GM04503 (cell line): ENCODE measurements at places on chromosomes 11 and 22.
A peak's percentile ranks its signal among the peaks of the same experiment; 100 is the strongest.

DNA sequence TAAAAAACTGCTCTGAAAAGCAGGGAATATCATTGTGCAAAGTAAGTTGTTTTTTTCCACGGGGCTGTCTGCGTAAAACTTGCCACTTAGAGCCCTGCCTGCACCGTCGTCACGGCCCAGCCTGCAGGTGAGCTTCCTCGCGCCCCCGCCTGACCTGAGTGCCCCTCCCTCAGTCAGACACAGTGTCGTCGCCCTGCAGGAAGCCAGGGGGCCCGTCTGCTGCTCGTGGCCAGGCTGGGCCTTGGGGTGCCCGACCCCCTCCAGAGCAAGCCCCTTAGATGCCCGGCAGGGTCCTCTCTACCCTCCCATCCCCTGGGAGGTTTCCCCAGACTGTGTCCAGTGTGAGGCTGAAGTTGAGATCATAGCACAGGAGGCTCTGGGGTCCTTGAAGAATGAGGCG lies 31.6 kb downstream of the SBF1 start:
- DNase-seq = no peak

- DNase-seq = no peak
These were observed 105.8 kb upstream of the ARHGAP42 start for GRCh38 chr11:100581318-100581717.

- no peak for DNase-seq
These were observed 40.0 kb upstream of the CREB3L1 start for GRCh38 chr11:46237248-46238077.

GRCh38 chr11:116283300-116283699 lies 489.5 kb downstream of the BUD13 start:
- DNase-seq = no peak

DNA sequence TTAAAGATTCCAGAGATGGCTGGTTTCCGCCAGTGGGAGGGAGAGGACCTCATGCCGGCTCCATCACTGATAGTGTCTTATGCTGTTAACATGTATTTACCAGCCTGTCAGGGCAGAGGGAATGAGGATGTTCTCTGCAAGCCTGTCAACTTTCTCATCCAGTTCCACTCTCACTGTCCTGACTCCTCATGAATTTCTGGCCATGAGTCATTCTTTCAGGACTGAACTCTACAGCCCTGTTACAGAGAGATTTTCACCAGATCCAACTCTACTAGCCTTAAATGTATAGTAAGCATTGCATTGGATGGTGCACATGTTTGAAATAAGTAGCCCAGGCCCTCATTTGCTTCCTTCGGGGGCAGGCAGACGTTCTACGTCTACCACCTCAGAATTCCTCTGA lies 387.7 kb downstream of the TMEM135 start:
- DNase-seq = no peak

GRCh38 chr22:49630448-49630946 lies 197.2 kb downstream of the BRD1 start:
- no peak for DNase-seq

- DNase-seq = no peak
These were observed 54.5 kb upstream of the RRAS2 start for GRCh38 chr11:14413307-14414069.

DNA sequence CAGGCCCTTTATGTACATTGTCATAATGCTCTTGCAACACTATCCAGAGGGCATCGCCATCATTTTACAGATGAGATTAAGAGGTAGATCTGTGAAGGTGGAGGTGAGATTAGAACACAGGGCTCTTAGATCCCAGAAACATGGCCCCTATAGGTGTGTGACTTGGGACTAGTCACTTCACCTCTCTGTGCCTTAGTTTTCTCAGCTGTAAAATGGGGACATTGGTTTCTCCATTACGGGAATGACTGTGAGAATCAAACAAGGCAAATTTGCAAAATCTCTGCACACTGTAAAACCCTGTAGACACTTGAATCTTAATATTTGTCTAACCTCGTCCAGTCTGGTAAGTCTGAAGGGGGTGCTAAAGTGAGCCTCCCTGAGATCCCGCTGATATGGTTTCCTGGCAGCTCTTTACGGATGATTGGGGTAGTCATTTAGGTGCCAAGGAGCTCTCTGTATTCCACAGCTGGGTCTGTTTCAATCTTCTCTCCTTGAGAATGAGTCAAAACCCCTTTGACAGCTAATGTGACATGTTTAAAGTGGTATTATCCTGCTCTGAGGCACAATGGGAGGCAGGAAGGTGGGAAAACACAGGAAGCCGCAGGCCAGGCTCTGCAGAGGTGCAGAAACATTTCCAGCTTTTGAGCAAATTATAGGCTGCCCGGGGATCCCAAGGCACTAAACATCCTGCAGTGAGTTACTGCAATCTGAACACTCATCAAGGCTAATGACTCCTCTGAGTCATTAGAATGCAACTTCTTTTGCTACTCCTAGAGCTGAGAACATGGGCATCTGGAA lies 140.8 kb downstream of the CCDC81 start:
- DNase-seq = peak; percentile 92

GRCh38 chr11:115042002-115042401 lies 363.7 kb downstream of the NXPE2 start:
- DNase-seq = no peak

DNA sequence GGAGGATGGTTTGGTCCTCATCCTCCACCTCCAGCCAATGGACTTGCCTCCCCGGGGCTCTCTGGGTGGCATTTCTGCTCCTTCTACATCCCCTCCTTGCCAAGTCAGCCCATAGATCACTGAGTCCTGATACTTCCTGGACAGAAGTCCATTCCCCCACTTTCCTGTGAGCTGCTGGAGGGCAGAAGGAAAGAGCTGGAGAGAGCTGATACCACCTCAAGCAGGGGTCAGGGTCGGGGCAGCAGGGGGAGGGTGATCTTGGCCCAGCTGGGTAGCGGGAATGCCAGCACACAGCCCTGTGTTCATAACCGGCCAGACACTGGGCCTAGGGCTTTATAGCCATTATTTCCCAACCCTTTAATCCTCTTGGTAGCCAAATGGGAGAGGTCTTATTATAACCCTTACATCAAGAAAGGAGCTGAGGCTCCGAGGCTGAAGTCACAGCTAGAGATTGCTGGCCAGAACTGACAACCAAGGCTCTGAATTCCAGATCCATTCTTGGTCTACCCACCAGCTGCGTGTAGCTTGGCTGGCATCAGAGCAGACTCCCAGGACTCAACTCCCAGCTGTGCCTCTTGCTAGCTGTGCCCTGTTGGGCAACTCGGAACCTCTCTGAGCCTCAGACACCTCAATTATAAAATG lies 39.9 kb downstream of the CD6 start:
- DNase-seq = no peak

GRCh38 chr11:57116654-57117053 lies 65.1 kb upstream of the LRRC55 start:
- DNase-seq = peak; percentile 6

DNA sequence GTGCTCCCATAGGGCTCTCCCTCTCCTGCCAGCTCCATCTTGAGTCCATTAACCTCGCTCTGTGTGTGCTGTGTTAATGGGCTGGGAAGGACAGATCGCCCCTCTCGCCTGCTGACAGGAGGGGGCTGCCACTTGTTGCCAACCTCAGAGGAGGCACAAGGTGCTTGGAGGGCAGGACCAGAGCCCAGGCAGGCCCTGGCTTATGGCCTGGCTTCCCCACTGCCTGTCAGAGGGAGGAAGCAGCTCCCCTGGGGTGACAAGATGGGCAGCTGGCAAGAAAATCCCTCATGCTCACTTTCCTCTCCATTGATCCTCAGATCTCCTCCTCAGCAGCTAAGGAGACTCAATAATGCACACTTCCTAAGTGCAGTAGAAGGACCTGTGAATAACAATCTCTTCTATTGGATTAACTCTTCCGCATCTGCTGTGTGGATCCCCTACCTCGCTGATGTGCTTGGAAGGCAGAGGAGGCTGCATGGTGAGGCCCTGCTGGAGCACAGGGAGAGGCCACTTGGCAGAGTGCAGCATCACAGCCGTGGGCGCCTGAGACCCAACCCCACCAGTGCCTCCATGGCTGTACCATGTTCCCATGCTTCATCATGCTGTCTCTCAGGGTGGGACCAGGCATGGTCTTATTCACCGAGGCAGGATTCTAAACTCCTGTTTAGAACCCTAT lies 70.3 kb downstream of the TRIM29 start:
- no peak for DNase-seq

- no peak for DNase-seq
These were observed 216.1 kb downstream of the CASP12 start for GRCh38 chr11:104682206-104682605.

GRCh38 chr22:49735411-49735900 lies 92.2 kb downstream of the BRD1 start:
- DNase-seq = no peak

DNA sequence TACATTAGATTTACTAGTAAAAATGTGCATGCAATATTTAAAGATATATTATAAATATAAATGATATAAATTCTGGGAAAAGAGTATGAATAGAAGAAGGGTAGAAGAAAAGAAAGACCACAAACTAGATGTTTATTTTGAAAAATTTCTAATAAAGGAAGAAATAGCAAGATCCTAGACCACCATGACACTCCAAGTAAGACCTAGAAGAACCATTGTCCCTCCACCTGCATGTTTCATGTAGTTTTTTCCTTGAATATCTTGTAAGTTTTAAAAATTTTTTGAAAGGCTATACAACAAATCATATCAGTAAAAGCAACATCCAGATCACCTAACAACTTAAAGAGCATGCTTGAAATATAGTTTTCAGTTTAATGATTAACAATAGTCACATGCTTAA lies 46.8 kb downstream of the ARHGAP32 start:
- no peak for DNase-seq

DNA sequence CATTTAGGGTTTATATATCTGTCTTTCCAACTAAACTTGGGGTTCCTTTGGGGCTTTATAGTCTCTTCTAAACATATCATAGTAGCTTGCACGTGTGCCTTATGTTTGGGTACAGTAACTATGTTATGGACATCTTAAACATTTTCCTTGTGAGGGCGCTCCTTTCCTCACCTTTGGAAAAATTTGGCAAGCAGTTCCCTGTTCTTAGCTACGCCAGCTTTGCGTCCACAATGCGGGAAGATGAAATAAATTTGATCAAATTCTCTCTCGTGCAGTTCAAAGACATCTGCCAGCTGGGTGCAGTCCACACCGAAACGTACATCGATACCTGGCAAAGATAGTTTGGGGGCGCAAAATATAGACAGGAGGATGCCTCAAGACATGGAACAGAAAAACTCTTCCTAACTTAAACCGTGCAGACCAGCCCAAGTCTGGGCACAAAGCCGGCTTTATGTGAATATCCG lies 548 bp downstream of the FDXACB1 start:
- no peak for DNase-seq

DNA sequence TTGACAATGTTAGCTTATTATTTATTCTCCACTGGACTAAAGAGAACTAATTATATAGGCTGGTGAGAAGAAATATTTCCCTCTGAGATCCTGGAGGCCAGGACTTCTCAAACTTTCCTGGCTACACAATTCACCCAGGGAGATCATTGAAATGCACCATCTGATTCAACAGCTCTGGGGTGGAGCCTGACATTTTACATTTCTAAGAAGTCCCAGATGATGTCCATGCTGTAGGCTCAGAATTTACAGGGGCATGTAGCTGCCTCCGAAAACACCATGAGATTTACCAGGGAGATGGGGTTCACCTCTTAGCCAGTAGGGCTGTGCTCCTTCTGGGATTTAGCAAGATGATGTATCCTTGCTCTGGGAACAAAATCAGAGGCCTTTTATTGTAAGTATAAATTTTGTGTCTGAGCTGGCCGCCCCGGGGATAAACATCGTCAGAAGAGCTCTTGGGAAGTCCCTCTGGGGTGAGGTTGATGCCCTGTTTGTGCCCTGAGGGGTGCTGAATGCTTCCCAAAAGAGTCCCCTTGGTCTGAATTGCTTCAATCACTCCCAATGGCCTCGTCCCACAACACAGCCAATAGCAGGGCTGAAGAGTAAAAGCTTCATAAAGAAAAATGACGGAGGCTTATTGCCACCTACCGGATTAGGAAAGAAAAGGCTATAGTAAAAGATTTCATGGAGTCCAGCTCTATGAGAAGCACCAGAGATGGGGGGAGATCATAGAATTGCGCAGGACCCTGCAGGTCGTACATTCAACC lies 33.4 kb upstream of the API5 start:
- DNase-seq = no peak

DNA sequence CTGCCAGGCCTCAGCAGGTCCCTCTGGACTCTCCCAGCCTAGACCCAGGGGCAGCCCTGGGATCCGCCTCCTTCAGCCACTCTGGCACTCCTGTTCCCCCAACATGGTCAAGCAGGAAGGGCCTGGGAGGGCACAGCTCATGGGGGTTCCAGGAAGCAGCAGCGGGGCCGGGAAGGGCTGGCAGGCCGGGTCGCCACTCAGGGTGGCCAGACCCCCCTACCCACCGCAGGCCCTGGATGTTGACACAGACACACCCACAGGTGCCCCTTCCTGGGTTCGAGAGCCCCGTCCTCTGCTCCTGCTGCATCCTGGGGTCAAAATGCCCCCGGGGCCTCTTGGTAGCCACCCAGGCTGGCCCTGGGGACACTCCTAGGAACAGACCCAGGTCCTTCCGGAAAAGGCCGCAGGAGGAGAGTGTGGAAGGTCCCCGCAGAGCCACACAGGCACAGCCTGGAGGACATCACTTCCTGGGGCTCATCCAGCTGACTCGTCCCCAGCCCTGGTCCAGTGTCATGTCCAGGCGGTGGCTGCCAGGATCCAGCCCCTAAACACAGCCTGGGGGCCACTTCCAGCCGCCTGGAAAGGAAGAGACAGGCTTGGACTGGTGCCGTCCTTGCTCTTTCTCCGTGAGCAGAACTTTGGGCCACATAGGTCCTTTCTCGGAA lies 6.8 kb upstream of the PIM3 start:
- DNase-seq = no peak

GRCh38 chr11:66421492-66422205 lies 814 bp downstream of the NPAS4 start:
- peak; percentile 26 for DNase-seq

GRCh38 chr11:83156996-83157593 lies at the start of gene PCF11:
PCF11 (plus strand) TSS chr11:83157131; CDS start chr11:83157440, 309 bp downstream.
- DNase-seq = no peak

GRCh38 chr11:10601837-10602236 lies 33.4 kb upstream of the LYVE1 start:
- no peak for DNase-seq

GRCh38 chr11:35232891-35233330 lies 93.9 kb downstream of the CD44 start:
- no peak for DNase-seq

DNA sequence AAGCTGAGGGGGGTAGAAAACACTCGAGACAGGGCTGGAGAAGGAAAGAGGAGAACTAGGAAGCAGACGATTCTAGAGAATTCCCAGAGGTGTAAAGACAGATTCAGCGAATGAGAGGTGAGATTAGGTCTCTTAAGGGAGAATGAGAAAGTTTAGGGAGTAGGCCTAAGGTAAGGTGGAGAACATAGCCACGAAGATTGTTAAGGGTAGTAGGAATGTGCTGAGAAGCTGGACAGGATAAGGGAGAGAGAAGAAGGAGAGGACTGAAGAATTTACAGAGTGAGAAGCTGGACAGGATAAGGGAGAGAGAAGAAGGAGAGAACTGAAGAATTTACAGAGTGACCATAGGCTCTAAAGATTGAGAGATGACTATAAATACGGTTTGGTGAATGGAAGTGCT lies 908 bp downstream of the PPME1 start:
- no peak for DNase-seq

GRCh38 chr11:534396-535209 lies 773 bp downstream of the HRAS start:
- no peak for DNase-seq

GRCh38 chr11:9139628-9140357 lies 48.4 kb upstream of the SCUBE2 start:
- no peak for DNase-seq

- DNase-seq = no peak
These were observed 6.2 kb downstream of the SRSF8 start for GRCh38 chr11:95072948-95073347.

GRCh38 chr11:67264260-67264659 lies 2.0 kb upstream of the GRK2 start:
- DNase-seq = no peak

- DNase-seq = no peak
These were observed 97.0 kb upstream of the PGR start for GRCh38 chr11:101226617-101227016.
